ENCODE measurements at places on chromosomes 5 and 9.

DNA sequence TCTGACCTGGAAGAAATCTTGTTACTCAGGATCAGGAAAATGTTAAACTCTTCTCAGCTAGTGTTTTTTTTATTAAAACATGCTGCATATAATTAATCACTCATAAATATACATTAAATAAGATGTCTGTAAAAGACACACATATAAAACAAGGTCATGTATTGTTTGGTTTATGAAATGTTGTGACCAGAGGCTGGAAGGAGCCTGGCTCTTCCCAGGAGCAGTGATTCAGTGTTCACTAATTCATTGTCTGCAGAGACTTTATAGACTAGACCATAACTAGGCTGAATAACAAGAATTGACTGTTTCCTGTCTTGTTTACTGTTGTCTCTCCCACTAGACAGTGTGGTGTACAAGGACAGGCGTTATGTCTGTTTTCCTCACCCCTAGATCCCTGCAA is 49.1 kb upstream of the ANKRD55 start:
- DNase-seq = no peak

DNA sequence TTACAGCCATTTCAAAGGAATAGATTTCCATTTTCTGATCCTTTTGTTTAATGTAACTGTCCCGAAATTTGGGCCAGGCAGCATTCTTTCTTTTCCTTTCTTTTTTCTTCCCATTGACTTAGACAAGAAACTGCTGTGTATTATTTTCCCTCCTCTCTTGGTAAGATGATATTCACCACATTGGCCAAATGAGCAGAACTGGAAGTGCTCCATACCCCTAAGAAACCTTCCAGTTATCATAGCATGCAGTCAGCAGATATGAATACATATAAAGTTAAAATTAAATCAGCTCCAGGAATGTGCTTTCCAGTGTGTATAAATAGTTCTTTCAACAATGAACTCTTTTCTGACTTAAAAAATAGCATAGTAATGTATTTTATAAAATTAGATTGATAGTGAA is 168.5 kb upstream of the GAS1 start:
- no peak for DNase-seq

GRCh38 chr5:141135030-141135717 is at the start of gene PCDHB5:
TSS of gene PCDHB5 (plus strand) at chr5:141135206. CDS start at chr5:141135435, 229 bp downstream.
- DNase-seq = peak; percentile 5

DNA sequence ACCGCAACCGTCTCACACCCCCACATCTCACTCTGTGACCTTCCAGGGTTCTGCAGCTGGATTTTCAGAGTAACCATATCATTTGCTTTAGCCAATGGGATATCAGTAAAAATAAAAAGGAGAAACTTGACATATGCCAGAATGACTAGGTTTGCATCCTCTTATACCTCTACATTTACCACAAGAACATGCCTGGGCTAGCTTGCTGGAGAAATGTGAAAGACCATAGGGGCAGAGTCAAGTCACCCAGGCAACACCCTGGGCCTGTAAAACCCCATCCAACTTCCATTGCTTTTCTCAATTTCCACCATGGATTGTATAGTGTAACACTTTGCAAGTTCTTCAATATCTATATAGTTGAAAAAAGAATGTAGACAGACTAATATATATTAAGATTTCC is 731.1 kb downstream of the PTPRD start:
- DNase-seq = no peak

DNA sequence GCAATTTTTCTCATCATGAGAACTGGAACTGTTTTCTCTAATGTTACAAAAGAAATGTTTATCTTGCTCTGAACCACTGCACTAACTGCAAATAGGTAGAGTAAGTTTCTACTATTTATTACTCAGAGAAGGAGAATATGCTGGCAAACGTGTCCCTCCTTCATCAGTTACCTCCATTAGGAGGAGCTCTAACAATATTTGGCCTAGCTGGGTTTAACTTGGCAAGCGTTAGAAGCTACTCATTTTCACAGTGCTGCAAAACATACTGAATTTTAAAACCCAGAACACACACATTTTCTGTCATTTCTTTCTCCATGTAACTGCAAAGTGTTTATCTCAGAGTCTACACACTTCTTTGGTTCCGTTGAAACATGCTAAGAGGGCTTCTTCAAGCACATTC is 101.0 kb upstream of the GABRG2 start:
- DNase-seq = no peak

DNA sequence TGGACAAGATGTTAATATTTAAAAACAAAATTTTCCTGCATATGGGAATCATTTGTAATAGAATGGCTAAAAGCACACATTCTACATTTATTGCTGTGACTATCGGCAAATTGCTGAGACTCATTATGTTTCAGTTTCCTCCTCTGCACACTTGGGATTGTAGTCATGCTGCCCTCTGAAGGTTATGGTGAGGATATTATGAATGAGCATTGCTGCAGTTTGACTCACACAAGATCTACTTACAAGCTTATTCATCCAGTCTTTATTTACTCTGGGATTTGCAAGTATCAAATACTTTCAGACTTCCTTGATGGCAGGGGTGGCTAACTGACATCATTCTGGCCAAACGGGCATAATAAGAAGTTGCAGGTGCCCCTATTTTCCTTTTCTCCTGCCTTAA is 9.5 kb upstream of the NFIL3 start:
- peak; percentile 76 for DNase-seq

- no peak for DNase-seq
Measured at GRCh38 chr5:39755986-39756385, 331.2 kb upstream of the DAB2 start.

DNA sequence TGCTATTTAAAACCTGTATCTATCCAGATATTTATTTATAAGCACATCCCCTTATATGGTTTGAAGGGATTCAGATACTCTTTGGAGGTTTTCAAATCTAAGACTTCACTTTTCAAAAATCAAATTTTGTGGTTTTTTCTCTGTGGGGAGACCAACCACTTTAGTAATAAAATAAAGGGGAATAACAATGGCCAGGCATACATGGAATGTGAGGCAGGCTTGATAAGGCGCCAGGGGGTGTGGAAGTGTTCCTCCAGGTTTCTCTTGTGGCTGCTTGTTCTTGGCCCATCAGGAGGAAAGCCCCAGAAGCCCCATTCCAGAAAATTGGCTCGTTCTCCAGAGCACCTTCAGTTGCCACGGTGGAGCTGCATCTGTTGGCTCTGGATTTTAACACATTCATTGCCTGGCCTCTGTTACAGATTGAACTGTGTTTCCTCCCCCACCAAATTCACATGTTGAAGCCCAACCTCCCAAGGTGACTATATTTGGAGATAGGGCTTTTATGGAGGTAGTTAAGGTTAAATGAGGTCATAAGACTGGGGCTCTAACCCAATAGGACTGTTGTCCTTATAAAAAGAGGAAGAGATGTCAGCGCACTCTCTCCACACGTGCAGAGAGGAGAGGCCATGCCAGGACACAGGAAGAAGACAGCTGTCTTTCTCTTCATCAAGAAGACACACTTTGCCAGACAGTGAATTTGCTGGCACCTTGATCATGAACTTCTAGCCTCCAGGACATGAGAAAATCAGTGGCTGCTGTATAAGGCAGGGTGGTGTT is 195.9 kb downstream of the TMEM38B start:
- DNase-seq = no peak

DNA sequence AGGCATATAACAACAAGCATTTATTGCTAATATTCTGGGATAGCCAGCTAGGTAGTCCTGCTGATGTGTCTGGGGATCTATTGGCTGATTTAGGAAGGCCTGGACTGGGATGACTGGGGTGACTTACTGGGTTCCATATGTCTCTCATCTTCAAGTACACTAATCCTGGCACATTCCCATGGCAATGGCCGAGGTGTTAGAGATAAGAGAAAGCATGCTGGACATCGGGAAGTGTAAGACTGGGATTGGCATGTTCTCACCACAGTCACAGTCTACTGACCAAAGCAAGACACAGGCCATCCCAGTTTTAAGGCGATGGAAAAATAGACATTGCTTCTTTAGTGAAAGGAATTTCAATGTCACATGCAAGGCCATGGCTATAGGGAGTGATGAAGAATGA is 29.7 kb downstream of the F2R start:
- no peak for DNase-seq

DNA sequence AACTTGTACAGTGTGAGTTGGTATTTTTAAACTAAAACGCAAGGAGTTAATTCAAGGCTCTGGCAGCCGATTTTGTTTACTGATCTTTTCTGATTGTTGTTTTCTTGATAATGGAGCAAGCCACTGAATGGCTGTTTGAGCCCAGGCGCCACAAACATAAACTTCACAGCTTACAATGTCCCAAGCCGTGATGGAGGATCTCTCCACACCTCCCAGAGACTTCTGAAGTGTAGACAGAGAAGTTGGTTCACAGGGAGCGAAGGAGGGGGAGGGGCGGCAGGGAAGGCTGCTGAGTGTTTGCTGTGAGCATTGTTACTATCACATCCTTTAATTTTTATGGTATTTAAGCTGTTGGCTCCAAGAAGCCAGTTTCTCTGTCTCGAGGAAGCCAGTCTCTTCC is 14.7 kb downstream of the ISL1 start:
- no peak for DNase-seq

- no peak for DNase-seq
Measured at GRCh38 chr5:59358005-59358861, 535.3 kb downstream of the PDE4D start.

- DNase-seq = no peak
Measured at GRCh38 chr5:161549106-161549505, 2.6 kb upstream of the GABRB2 start.

- no peak for DNase-seq
Measured at GRCh38 chr5:125372694-125373631, 626.5 kb upstream of the ZNF608 start.

DNA sequence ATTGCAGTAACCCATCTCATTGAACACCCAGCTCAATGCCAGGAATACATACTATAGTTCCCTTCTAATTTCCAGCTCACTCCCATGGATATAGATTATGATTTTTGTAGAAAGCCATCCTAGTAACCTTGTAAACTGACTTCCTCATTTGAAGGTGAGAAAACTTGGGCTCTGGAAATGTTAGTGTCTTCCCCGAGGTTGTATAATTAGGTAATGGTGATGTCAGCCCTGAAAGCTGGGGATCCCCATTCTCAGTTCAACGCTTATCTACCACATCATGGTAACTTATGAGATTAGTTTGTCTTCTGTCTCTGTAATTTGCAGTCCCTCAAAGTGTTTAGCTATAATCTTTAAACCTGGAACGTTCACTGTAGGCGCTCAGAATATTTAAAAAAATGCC is 34.6 kb upstream of the PTCH1 start:
- DNase-seq = peak; percentile 2
